ENCODE measurements at places on chromosomes 16 and 17.

DNA sequence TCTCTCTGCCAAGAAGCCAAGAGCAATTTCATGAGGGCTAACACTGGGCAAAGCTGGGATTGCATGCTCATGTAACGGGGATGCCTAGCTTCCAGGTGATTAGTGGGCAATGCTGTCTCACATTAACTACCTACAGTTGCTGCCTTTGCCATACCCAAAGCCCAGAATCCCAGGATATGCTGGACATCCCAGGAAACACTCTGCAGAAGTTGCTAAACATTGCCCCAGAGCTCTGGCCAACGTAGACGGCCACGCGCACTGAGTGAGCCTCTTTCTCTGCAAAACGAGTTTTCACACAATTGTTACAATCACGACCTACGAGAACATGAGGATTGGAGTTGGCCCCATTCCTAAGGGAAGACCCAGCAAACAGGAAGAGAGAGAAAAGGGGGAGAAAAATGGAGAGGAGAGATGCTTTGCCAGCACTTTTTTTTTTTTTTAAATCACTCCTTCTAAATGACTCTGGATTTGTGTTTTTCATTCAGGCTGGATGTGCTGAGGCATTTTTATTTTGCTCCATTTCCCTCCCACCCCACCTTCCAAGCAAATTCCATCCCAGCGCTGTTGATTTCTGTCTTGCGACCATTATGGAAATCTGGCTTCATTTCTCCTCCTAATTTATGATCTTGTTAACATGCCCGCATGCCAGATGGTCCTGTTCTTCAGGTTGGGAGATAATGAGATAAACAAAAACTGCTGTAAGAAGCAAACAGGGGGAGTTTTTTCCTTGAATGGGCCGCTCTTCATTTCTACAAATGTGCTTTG is 112.8 kb upstream of the DNAH9 start:
- DNase-seq: no peak

DNA sequence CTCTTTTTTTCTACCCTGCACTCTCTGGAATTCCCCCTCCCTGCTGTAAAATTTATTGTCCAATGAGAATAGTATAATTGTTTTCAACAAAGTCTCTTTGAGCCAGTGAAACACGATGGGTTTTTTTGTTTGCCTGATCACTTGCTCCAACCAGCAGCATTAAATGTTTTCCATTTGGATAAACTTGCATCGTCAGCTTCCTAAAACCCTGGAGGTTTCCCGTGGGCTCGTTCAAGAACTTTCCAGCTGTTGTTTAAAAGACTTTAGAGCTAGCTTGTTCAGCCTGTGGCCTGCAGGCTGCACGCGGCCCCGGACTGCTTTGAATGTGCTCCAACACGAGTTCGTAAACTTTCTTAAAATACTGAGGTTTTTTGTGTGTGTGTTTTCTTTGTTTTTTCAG is 14.9 kb downstream of the NAGPA start:
- DNase-seq: no peak

DNA sequence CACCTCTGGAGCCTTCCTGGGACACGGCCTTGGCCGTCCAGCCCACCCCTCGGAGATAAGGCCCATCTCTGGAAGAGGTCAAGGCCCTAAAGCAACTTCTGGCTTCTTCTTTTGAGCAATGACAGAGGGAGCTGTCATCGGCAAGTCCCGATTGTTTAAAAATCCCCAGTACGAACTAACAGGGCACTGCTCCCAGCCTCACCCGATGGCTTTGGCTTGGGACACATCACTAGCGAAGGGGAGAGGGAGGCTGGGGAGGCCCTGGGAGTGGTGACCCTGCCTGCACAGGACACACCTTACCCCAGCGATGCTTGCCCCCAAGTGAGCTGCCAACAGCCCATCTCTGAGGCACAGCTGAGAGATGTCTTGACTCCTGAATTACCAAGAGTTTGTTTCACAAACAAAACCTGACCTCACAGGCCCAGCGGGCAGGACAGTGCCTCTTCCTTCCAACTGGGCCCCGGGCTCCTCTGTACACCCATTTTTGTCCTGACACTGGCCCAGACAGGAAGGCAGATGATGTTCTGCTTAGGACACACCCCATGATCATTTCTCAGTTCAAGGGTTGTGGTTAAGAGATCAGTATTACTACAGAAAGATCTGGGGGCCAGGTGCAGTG is 4.8 kb downstream of the SYNGR2 start:
- peak; percentile 78 for DNase-seq

GRCh38 chr17:79097226-79098055 is 22.8 kb downstream of the ENGASE start:
- DNase-seq: no peak

DNA sequence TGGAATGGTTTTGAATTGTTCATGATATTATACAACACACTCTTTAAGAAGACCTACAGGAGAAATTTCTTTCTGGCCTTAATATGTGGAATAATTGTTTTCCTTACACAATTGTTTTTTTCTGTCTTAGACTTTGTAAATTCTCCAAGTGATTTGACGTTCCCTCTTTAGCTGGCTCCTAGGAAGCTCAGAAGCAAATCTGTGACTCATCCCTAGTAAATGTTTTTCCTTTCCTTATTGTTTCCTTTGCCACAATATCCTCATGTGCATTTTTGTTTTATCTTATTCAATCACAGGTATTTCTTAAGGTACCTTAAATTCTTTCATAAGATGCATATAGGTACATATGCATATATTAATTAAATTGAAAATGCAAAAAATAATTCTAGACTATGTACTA is 13.5 kb downstream of the KIAA0753 start:
- no peak for DNase-seq
